ENCODE measurements at places on chromosomes 1 and 21. TPM values are rescaled to one million over a fixed set of nuclear protein-coding genes. Genes with fewer than 3 reads are reported as not detected.

GRCh38 chr1:25161981-25162380 lies 70.3 kb downstream of the SYF2 start:
- no peaks in the 10 kb centered on the region for H3K4me1 ChIP-seq
- H3K36me3 ChIP-seq: no peaks in the 10 kb centered on the region
- H3K27me3 ChIP-seq: no peaks in the 10 kb centered on the region
- no peak overlapping the region for H3K4me3 ChIP-seq
- DNase-seq: no peak

DNA sequence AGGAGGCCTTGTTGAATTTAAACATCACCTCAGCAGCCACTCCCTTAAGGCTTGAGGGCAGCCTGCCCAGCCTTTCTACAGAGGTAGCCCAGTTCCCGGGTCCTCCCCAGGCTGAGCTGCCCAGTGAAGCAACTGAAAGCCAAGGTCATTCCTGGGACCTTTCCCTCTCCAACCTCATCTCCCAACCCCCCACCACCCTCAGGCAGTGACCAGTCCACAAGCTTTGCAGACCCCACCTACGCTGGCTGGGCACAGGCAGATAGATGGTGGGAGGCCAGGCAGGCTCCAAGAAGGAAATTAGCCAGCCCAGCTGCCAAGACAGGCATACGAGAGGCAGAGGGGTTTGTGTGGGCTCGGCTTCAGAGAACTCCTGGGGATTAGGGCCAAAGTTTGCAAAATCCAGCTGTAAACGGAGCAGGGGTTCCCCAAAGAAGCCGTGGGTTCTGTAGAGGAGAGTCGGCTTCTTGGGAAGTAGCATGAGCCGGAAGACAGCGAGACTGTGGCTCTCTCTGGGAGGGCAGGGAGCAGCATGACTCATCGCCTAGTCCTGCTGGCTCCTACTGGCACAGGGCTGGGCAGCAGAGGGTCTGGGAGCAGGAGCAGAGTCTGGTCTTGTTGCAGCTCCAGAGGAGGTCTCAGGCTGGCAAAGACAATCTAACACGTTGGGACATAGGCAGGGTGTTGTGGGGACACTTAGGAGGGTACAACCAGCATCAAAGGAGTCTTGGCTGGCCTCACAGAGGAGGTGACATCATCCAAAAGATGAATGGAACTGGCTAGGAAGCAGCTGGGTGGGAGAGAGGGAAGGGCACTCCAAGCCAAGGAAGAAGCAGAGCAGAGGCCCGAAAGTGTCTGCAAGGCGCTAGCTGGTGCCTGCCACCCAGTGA lies 2.8 kb upstream of the ZC3H12A start:
- peaks cover 14% of the 10 kb centered on the region for H3K36me3 ChIP-seq
- H3K27me3 ChIP-seq: no peaks in the 10 kb centered on the region
- H3K4me3 ChIP-seq: no peak overlapping the region
- peaks cover 7% of the 10 kb centered on the region for H3K4me1 ChIP-seq
- H3K27ac ChIP-seq: no peak overlapping the region

- no peaks in the 10 kb centered on the region for H3K27me3 ChIP-seq
- H3K4me1 ChIP-seq: no peaks in the 10 kb centered on the region
- H3K36me3 ChIP-seq: no peaks in the 10 kb centered on the region
Measured at GRCh38 chr1:211639475-211640300, 35.7 kb downstream of the NEK2 start.

The FLVCR1 gene
- 19.2 TPM for total RNA-seq

DNA sequence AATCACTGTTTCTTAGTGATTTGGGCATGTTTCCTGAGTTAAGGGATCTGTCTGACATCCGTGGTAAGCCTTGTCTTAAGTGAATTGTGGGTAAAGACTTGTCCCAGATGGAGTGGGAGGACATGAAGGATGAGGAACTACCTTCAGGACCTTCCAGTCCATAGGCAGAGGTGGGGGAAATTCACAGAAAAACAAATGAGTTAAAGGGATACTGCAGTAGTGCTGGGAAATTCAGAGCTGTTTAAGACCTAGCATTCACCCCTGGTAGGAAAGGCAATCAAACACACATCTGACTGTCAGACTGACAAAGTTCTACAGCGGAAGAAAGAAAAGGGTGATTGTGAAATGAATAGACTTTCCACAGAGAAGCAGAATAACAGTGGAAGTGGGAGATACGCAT lies 3.0 kb downstream of the GNAT2 start:
- peaks cover 37% of the 10 kb centered on the region for H3K4me1 ChIP-seq
- peak overlapping the region; percentile 63 for H3K27ac ChIP-seq
- no peak overlapping the region for H3K4me3 ChIP-seq
- H3K36me3 ChIP-seq: no peaks in the 10 kb centered on the region
- no peak for DNase-seq

Data from B cell (primary cell).